ENCODE measurements at places on chromosomes 4 and X. TPM values are rescaled to one million over a fixed set of nuclear protein-coding genes. Genes with fewer than 3 reads are reported as not detected.

GRCh38 chrX:47556045-47556623, 4.9 kb upstream of the ARAF start:
- H3K36me3 ChIP-seq, result no peaks in the 10 kb centered on the region
- no peaks in the 10 kb centered on the region for H3K4me1 ChIP-seq
- H3K27ac ChIP-seq, result peak overlapping the region; percentile 82
- H3K4me3 ChIP-seq, result peak overlapping the region; percentile 55
- H3K27me3 ChIP-seq, result no peaks in the 10 kb centered on the region

DNA sequence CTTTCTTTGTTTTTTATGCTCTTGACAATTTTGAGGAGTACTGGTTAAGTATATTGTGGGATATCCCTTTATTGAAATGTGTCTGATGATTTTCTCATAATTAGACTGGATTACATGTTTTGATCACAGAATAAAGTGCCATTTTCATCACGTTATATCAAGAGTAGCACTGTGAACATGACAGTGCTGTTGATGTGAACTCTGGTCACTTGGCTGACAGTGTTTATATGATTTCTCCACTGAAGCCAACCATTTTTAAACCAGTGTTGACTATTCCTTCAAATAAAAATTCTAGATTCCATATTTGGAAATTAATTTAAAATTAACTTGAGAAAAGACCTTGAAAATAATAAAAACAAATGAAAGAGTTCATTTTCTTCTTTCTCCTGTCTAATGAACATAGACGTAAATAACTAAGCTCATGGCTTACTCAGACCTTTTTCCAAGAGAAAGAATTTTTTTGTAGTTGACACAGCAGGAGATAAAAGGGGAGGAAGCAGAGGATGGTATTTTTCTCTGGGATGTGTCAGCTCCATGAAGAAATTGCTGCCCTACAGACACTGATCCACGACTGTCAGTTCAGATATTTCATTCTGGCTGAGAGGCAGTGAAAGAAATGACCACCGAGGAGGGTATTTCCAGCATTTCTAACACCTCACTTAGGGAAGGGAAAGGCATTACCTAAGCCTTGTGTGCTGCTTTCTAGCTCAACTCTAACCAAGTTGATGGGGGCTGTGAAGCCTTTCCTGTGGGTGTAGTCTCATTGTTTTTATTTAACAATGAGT, 150.9 kb upstream of the ANK2 start:
- DNase-seq, result no peak
- no peaks in the 10 kb centered on the region for H3K4me1 ChIP-seq
- H3K36me3 ChIP-seq, result no peaks in the 10 kb centered on the region
- H3K27me3 ChIP-seq, result no peaks in the 10 kb centered on the region
- no peak overlapping the region for H3K27ac ChIP-seq

DNA sequence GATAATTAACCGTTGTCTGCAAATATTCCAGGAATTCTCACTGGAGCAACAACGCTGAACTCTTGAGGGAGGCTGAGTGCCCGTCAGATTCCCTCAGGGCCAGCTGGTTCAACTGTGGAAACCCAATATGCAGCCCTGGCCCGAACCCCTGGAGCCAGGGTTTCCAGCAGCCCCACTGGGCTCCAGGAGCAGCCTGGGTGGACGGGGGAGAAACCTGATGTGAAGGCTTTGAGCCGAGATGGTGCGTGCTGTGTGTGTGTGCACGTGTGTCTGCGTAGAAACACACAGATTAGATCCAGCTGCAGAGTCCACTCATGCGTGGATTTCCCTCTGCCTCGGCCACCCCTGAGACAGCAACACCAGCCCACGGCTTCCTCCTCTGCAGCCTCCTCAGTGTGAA, 19.4 kb upstream of the SLC25A6 start:
- H3K36me3 ChIP-seq, result peaks cover 9% of the 10 kb centered on the region
- H3K27me3 ChIP-seq, result no peaks in the 10 kb centered on the region
- H3K27ac ChIP-seq, result no peak overlapping the region
- DNase-seq, result no peak

GRCh38 chr4:15188605-15189539, 186.6 kb downstream of the CPEB2 start:
- H3K27ac ChIP-seq, result no peak overlapping the region
- DNase-seq, result no peak
- H3K4me3 ChIP-seq, result no peak overlapping the region
- H3K27me3 ChIP-seq, result no peaks in the 10 kb centered on the region
- H3K4me1 ChIP-seq, result no peaks in the 10 kb centered on the region

GRCh38 chr4:177393236-177393635, 49.0 kb downstream of the AGA start:
- H3K27me3 ChIP-seq, result no peaks in the 10 kb centered on the region
- H3K4me1 ChIP-seq, result peaks cover 16% of the 10 kb centered on the region
- no peak for DNase-seq
- H3K36me3 ChIP-seq, result no peaks in the 10 kb centered on the region
- H3K4me3 ChIP-seq, result no peak overlapping the region
- H3K27ac ChIP-seq, result peak overlapping the region; percentile 22

- H3K4me1 ChIP-seq, result no peaks in the 10 kb centered on the region
- H3K4me3 ChIP-seq, result no peak overlapping the region
- no peaks in the 10 kb centered on the region for H3K27me3 ChIP-seq
- no peaks in the 10 kb centered on the region for H3K36me3 ChIP-seq
Measured at GRCh38 chr4:18297684-18298083, 276.1 kb upstream of the LCORL start.

DNA sequence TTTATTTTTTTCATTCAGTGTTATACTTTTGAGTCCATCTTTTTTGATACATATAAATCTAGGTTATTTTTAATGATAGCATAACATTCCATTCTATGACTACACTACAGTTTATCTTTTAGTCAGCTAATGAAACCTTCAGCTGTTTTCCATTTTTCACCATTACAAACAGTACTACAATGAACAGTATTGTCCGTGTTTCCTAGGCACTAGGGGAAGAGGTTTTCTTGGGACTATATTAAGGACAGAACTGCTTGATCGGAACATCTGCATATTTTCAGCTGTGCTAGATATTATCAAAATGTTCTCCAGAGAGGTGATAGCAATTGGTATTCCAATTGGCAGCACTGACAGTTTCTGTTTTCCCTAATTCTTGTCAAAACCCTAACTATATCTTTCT, 44.3 kb upstream of the HCCS start:
- no peak overlapping the region for H3K27ac ChIP-seq
- H3K4me1 ChIP-seq, result no peaks in the 10 kb centered on the region
- H3K36me3 ChIP-seq, result no peaks in the 10 kb centered on the region
- H3K27me3 ChIP-seq, result no peaks in the 10 kb centered on the region

- H3K27ac ChIP-seq, result no peak overlapping the region
- H3K27me3 ChIP-seq, result no peaks in the 10 kb centered on the region
- no peak overlapping the region for H3K4me3 ChIP-seq
- no peaks in the 10 kb centered on the region for H3K4me1 ChIP-seq
- H3K36me3 ChIP-seq, result no peaks in the 10 kb centered on the region
- DNase-seq, result no peak
Measured at GRCh38 chr4:17066236-17066635, 167.8 kb upstream of the LDB2 start.

DNA sequence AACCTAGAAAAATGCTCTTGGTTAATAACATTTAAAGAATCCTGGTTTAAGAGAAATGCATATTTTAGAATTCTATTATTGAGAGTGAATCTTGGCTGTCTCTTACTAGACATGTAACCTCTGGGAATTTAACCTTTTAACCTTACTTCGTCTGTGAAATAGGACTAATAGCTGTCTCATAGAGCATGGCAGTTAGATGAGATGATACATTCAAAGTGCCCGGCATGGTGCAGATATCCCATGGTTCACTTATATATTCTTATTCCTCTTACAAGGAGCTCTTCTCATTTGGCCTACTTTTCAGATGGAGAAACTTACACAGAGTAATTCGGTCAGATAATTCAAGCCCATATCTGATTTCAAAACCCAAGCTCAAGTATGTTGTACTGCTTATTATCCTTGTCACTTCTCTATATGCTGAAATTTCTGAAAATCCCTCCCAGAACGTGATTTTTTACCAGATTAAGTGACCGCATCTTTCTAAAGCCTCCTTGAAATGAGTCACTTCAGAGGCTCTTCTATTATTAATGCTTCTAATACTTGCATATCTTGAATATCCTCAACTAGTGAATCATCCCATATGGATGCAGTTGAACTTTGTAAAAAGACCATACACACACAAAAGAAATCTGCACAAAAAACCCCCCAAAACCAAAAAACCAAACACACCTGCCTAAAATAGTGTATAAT, 4.9 kb downstream of the CDKN2AIP start:
- peaks cover 23% of the 10 kb centered on the region for H3K4me1 ChIP-seq
- H3K27ac ChIP-seq, result no peak overlapping the region
- no peak for DNase-seq
- H3K36me3 ChIP-seq, result peaks cover 15% of the 10 kb centered on the region
- H3K4me3 ChIP-seq, result no peak overlapping the region

GRCh38 chrX:138986235-138986634, 274.7 kb upstream of the FGF13 start:
- no peaks in the 10 kb centered on the region for H3K4me1 ChIP-seq
- no peaks in the 10 kb centered on the region for H3K27me3 ChIP-seq
- H3K4me3 ChIP-seq, result no peak overlapping the region
- no peak overlapping the region for H3K27ac ChIP-seq
- no peaks in the 10 kb centered on the region for H3K36me3 ChIP-seq

DNA sequence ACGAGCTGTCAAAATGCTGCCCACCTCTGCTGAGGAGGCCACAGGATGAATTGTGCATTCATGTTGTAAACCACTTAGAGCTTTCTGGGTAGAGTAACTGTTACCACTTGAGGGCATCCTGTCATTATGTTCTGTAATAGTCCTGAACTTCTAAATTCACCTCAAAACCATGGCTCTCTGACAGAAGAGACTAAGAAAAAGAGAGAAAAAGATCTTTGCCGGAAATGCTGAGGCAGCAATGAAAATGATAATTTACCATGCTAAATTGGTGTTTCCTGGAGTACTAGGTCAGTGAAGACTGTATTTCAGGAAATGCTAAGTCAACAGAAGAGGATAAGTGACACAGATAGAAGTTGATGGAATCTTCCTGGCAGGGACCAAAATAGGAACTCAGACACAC, 942.3 kb upstream of the SLIT2 start:
- no peaks in the 10 kb centered on the region for H3K36me3 ChIP-seq
- H3K4me3 ChIP-seq, result no peak overlapping the region
- no peaks in the 10 kb centered on the region for H3K27me3 ChIP-seq
- H3K27ac ChIP-seq, result no peak overlapping the region
- H3K4me1 ChIP-seq, result no peaks in the 10 kb centered on the region
- DNase-seq, result no peak

DNA sequence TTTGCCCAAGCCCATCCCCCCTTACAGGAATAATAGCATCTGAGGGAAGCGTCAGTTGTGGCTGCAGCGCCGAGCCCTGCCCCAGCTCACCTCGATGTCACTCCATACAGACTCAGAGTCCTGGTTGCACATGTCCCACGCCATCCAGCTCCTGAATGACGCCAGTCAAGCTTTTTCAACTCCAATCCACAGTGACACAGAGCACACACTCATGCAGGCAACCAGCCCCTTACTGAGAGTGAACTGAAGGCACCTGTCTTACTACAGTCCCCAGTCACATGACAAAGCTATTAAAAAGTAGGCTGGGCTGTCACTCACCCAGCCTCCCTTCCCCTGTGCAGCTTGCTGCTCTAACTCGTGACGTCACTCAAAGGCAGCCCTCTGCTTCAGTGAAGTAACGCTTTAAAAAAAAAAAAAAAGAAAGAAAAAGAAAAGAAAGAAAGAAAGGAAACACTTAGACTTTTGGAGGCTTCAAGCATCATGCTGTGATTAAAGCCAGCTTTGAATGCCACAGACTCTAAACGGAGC, at the start of gene PPARGC1A:
Gene PPARGC1A (minus strand): TSS at position 234 of the 528 bp plus-strand sequence. CDS start 90 bp downstream, at position 144.
- H3K4me3 ChIP-seq, result peak within 1 kb of the TSS; percentile 26
- H3K27me3 ChIP-seq, result no peaks in the 10 kb centered on the region
- no peaks in the 10 kb centered on the region for H3K36me3 ChIP-seq

- H3K4me1 ChIP-seq, result no peaks in the 10 kb centered on the region
- H3K4me3 ChIP-seq, result no peak overlapping the region
- DNase-seq, result no peak
- H3K36me3 ChIP-seq, result no peaks in the 10 kb centered on the region
Measured at GRCh38 chr4:11860996-11861395, 432.3 kb upstream of the HS3ST1 start.

DNA sequence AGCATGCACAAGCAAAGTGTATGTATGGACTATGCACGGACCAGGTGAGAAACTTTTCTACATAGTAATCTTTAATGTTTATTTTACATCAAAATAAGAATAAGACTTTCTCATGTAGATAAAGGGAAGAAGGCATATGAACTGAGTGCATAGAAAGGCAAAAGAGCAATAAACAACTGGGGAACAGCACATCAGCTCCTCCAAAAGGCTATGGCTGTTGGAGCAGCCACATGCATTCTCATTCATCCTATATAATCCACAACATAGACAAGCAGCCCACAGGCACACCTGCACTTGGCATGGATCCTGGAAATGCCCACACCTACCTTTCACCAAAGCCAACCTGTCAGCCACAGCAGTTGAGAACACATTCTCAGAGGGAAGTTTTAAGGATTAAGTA, 586.9 kb upstream of the INTU start:
- no peak overlapping the region for H3K4me3 ChIP-seq
- no peak overlapping the region for H3K27ac ChIP-seq
- DNase-seq, result no peak
- H3K27me3 ChIP-seq, result no peaks in the 10 kb centered on the region
- H3K36me3 ChIP-seq, result no peaks in the 10 kb centered on the region

- no peaks in the 10 kb centered on the region for H3K4me1 ChIP-seq
- H3K27me3 ChIP-seq, result no peaks in the 10 kb centered on the region
- H3K36me3 ChIP-seq, result no peaks in the 10 kb centered on the region
Measured at GRCh38 chr4:41069257-41069656, 145.1 kb downstream of the APBB2 start.

GRCh38 chrX:101686574-101686973, 26.9 kb upstream of the ARMCX2 start:
- no peaks in the 10 kb centered on the region for H3K36me3 ChIP-seq
- no peak overlapping the region for H3K4me3 ChIP-seq
- DNase-seq, result no peak
- no peaks in the 10 kb centered on the region for H3K27me3 ChIP-seq
- H3K4me1 ChIP-seq, result no peaks in the 10 kb centered on the region

GRCh38 chr4:12701384-12701783, 782.8 kb downstream of the RAB28 start:
- no peaks in the 10 kb centered on the region for H3K27me3 ChIP-seq
- H3K27ac ChIP-seq, result no peak overlapping the region
- H3K36me3 ChIP-seq, result no peaks in the 10 kb centered on the region
- no peaks in the 10 kb centered on the region for H3K4me1 ChIP-seq
- no peak overlapping the region for H3K4me3 ChIP-seq

GRCh38 chrX:131985526-131986049, 37.5 kb upstream of the STK26 start:
- no peak overlapping the region for H3K4me3 ChIP-seq
- no peaks in the 10 kb centered on the region for H3K36me3 ChIP-seq
- peaks cover 33% of the 10 kb centered on the region for H3K4me1 ChIP-seq

The CFAP299 gene
- not detected for polyA plus RNA-seq

The SHOX gene
- polyA plus RNA-seq, result not detected

The FGG gene
- not detected for polyA plus RNA-seq

The NSUN7 gene
- not detected for polyA plus RNA-seq

The TCEAL6 gene
- not detected for polyA plus RNA-seq

The DMRTC1 gene
- not detected for polyA plus RNA-seq

The TECRL gene
- polyA plus RNA-seq, result not detected

The FRAS1 gene
- not detected for polyA plus RNA-seq

The RS1 gene
- polyA plus RNA-seq, result not detected

The SSX3 gene
- not detected for polyA plus RNA-seq

Measured in naive thymus-derived CD4-positive, alpha-beta T cell (primary cell).